Mucosa of descending colon (tissue), 3 donors: ENCODE measurements at places on chromosomes 2 and 18.

GRCh38 chr2:3217646-3218045 is 160.0 kb downstream of the EIPR1 start:
- no peak for DNase-seq

DNA sequence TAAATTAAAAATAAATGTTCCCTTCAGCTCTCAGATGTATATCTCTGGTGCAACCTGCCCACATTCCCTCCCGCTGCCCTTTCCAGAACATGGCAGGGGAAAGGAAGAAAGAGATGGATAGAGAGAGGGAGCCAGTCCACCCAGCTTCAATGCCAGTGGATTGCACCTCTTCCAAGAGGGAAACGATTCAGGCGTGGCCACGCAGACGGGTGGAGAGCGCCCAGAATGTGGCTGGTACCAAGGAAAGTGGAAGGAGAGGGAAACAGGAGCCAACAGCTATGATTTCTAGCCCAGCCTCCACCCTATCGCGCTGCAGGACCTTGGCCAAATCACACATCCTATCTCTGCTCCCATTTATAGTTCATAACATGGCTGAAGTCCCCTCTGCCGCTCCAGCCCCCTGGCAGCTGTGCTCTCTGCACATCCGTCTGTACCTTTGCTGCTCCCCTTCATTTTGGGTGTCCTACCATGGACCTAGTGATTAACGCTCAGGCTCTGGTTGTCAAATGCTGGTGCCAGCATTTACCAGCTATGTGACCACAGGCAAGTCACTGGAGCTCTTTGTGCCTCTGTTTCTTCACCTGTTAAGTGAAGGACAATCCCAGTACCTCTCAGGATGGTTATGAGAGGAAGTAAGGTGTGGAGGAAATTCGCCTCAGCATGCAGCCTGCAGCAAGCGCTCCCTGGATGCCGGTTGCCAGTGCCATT is 66.5 kb downstream of the SFXN5 start:
- no peak for DNase-seq

- no peak for DNase-seq
These were observed 22.5 kb downstream of the BIRC6 start for GRCh38 chr2:32379352-32379751.

DNA sequence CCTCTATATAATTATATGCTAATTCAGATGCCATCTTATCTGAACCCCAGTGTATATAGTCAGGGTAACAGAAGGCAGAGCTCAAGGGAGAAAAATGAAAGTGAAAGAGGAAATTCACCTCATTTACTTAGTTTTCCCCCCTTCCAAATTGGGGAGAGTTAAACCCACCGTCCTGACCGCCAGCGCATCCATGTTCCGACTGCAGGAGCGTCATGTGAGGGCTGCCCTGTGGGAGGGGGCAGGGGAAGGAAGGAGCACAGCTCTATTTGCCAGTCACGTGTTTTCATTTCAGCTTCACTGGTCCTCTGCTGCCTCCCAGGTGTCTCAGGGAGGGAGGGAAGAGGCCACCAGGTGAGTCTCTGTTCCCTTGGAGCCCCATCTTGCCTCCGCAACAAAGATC is 13.2 kb downstream of the CNNM4 start:
- DNase-seq, result peak; percentile 72

DNA sequence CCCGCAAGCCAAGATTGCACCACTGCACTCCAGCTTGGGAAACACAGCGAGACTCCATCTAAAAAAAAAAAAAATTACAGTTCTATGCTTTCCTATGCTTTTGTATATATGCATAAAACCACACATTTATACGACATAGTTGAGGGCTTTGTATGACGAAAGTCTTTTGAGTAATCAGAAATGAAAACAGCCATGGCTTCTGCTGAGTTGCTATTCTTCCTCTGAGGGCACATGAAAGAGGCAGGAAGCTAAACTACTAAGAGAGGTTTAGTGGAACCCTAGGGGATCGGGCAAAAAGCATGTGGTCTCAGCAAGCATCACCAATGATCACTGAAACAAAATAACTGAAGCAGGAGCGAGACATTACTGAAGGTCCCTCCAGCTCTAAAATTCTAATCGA is 99.6 kb downstream of the ZAP70 start:
- no peak for DNase-seq
